AG10803 (cell line): ENCODE measurements at places on chromosomes 16 and 17.

- DNase-seq: no peak
Measured at GRCh38 chr16:89695086-89695874, 6.2 kb downstream of the SPATA2L start.

GRCh38 chr17:44931376-44931775, 16.1 kb upstream of the GFAP start:
- no peak for DNase-seq

DNA sequence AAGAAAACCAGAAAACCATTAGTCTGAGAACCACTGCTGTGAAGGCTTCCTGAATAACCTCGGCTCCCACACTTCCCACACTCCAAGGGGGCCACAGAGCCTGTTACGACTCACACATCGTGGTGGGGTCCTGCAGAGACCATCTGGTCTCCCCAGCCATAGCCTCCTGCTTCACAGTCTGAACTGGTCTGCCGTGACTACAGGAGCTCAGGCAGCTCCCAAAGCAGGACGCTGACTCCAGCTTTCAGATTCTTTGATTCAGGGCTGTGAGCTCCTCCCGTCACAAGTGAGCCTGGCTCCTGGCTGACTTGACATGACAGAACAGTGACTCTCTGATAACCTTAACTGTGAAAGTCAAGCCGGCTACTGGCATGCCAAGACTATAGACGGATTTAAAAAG, 37.8 kb downstream of the CYB5D2 start:
- DNase-seq: no peak

- no peak for DNase-seq
Measured at GRCh38 chr17:48228720-48229119, 121.2 kb downstream of the SNX11 start.

- DNase-seq: no peak
Measured at GRCh38 chr17:28475151-28475900, 1.9 kb downstream of the SLC13A2 start.
